ENCODE measurements at places on chromosomes 2 and 18. TPM values are rescaled to one million over a fixed set of nuclear protein-coding genes. Genes with fewer than 3 reads are reported as not detected.

MPV17 gene
- total RNA-seq, result 84.6 TPM

UGT1A3 gene
- not detected for total RNA-seq

GRCh38 chr2:240993446-240994170 lies 4.8 kb upstream of the SNED1 start:
- no peak for DNase-seq

- no peak for DNase-seq
These were observed 219.8 kb downstream of the CDCA7 start for GRCh38 chr2:173574324-173575112.

LCT gene
- 0.05 TPM for total RNA-seq

GRCh38 chr2:179071810-179072355 lies 21.9 kb upstream of the CCDC141 start:
- DNase-seq, result no peak

DNA sequence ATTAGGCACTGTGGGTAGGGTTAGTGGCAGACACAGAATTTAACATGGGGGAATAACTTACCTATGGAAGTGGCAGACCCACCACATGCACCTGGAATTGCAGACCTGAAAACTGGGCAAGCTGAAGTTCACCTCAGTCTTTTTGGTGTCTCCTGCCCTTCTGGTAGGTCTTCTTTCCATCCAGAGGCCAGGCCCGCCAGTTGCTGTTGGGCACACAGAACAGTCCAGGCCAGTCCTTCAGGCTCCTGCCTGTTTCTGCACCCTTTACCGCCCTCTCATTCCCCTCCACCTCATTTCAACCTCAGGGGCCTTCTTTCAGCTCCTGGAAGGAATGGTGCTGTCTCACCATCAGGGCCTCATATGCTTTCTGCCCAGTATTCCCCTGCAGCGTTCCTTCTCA lies 358.9 kb upstream of the ETAA1 start:
- DNase-seq, result no peak

- DNase-seq, result peak; percentile 36
These were observed 4.5 kb downstream of the ZFP36L2 start for GRCh38 chr2:43221763-43222474.

SLC66A2 gene
- 34.8 TPM for total RNA-seq

GRCh38 chr2:42359965-42360483 lies 993 bp downstream of the COX7A2L start:
- DNase-seq, result no peak

- no peak for DNase-seq
These were observed 96.7 kb downstream of the EIPR1 start for GRCh38 chr2:3280683-3281520.

DNA sequence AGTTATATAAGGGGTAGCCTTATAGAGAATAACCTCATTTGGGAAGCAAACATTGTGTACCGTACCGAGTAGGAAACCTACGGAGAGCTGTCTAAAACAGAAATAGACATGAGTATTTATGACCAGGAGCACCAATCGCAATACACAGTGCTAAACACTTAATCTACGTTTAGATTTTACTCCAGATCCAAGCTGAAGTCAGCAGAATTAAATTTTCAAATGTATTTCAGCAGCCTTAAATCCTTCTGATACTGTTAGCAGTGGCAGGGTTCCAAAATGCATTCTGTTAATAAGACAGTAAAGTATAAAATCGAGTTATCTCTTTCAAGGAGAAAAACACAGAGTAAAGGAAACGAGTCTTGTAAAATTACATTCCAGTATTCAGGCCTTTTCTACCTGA lies 118.1 kb upstream of the ZNF521 start:
- no peak for DNase-seq

- DNase-seq, result no peak
These were observed 697.3 kb downstream of the TRIB2 start for GRCh38 chr2:13413989-13414388.

- DNase-seq, result no peak
These were observed 144.5 kb upstream of the TCF4 start for GRCh38 chr18:55732227-55733106.

- no peak for DNase-seq
These were observed 643 bp upstream of the DTNB start for GRCh38 chr2:25674077-25674362.

GRCh38 chr2:138610201-138610953 lies 108.8 kb downstream of the SPOPL start:
- DNase-seq, result no peak

DNA sequence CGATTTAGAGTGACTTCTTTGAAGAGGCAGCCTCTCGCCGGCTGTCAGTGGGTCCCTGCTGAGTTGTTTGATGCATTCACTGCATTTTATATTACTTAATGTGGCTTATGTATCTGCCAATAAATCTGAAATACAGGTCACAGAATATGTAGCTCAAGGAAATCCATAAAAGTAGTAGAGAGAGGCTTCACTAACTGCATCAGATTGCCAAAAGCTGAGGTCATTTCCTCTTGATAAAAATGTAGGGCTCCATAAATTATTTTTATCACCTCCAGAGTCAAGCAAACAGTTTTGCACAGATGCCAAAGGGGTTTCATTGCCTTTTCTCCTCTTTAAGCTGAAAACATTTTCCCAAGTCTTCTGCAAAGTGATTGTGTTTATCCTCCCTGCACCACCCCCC lies 36.5 kb upstream of the CCDC93 start:
- DNase-seq, result no peak

FAM110C gene
- 0.24 TPM for total RNA-seq

GRCh38 chr18:37546272-37546537 lies 19.4 kb downstream of the CELF4 start:
- DNase-seq, result no peak

DNA sequence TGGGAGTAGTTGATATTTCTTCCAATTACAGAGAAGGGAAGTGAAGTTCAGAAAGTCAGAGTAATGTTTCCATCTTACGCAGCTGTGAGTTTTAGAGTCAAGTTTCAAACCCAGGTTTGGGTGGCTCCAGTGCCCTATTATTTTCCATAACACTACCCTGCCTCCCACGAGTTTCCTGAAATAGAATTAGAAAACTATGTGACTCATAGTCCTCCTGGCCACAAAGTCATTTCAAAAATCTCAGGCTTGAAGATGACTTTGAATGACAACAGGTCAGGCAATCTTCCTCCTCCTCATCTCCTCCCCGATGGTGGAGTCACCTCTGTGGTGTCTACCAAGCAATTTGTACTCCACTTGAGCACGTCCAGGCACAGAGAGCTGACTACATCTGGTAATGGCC lies 212.3 kb upstream of the TRIB2 start:
- DNase-seq, result no peak

DNA sequence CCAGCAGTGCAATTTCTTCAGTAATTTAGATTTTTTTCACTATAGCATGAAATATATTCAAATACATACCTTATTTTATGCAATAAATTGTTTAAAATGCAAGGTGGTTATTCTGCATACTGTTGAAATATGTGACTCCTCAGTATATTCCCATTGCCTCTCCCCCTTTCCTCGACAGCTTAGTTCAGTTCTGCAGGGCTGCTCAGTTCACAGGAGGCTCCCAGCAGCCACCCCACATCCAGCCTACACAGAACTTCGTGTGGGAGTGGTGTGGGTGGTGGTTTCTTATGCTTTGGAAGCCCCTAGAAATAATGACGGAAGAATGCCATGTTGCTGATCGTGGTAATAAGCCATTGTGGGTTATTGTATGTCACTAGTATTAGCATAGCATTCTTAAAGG lies 79.7 kb downstream of the FAM210A start:
- DNase-seq, result no peak

DNA sequence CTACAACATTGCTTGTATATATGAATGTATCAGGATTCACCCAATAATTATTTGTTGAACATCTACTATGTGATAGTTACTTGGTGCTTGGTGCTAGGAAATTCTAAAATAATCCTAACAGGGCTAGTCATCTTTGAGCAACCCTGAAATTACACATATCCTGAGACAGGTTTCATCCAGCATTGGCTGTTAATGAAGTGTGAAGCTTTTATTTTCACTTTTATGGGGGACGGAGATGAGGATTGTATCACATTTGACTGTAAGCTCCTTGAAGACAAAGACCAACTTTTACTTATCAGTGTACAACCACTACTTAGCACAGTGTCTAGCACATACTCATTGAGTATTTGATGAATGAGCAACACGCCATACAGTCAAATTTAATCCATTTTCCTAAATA lies 6.8 kb upstream of the GALM start:
- DNase-seq, result no peak

DNA sequence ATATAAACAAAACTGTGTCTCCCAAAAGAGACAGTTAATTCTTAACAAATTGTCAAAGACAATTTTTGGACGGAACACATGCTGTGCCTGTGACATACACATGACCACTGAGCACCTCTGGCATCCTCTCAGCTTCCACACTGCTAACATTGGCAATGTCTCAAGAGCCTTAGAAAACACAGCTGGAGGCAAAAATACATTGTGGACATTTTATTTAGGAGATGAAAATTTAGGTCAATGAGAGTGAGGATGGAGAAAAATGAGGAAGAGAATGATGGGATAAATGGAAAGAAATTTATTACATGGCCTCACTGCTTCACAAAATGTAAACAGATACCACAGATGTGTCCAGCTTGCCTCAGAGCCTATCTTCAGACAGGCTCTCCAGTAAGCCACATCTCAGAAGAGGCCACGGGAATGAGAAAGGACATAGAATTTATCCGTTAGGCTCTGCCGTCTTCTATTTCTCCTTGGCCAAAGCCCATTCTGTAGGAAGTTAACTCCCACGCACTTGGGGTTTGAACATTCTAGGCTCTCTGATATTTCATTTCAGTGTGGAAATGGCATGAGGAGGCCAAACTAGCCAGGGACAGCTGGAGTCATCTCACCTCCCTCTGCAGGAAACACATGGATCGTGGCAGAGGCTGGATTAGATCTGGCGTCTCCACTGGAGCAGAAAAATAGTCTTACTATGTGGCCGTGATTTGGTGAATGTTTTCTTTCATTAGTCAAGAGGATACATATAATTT lies 519.4 kb upstream of the DSEL start:
- DNase-seq, result no peak

DNA sequence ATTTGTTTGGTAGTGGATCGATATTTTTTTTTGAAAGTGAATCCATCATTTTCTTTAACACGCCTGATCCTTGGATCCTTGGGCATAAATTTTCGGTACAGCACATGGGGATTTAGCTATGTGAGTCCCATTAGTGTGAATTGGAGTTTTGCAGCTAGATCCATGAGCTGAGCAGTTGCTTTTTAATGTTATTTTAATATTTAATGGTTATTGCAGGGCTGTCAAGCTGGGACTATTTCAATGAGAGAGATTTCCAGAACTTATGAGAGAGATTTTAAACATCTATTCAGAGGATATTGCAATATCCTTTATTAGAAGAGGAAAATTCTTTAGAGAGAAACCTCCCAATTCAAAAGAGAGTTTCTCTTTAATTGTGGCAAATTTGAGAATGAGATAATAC lies 35.6 kb upstream of the TCF4 start:
- DNase-seq, result no peak

GRCh38 chr18:4454537-4455112 lies 482 bp downstream of the DLGAP1 start:
- DNase-seq, result no peak

KCNE4 gene
- not detected for total RNA-seq

REEP1 gene
- not detected for total RNA-seq

HSPD1 gene
- total RNA-seq, result 1,366 TPM

UGT1A1 gene
- not detected for total RNA-seq

GRCh38 chr2:112622528-112622849 lies 23.2 kb upstream of the SLC20A1 start:
- no peak for DNase-seq

ABCG8 gene
- 0.05 TPM for total RNA-seq

LINC00305 gene
- total RNA-seq, result not detected

- DNase-seq, result no peak
These were observed 229.1 kb upstream of the SLC14A2 start for GRCh38 chr18:45386041-45386655.

FLACC1 gene
- total RNA-seq, result 0.87 TPM

IL1B gene
- total RNA-seq, result 0.42 TPM

DNA sequence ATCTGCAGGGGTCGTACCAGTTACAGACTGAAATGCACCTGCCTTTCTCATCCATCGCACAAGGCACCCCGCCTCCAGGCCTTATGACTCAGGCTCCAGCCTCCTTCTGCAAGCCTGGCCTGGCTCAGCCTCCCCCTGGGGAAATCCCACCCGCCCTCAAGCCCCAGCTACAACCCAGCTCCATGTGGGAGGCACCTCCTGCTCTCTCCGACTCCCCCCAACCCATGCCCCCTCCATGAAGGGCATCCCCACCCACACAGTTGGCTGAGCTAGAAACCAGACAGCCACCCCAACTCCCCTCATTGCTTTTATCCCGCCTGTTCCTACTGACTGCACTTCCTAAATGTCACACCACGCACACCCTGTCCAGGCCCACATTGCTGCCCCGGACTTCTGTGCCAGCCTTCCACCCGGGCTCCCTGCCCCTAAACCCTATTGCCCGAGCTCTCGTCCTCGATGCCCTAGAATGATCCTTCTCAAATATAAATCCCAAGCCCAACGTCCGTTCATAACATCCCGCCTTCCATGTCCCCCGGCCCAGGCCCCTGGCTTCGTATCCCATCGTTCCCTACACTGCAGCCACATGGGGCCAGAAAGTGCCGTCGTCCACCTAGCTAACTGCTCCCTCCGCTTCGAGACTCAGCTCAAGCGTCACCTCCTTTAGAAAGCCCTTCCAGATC lies 9.9 kb downstream of the DNMT3A start:
- peak; percentile 76 for DNase-seq

- DNase-seq, result no peak
These were observed 821.1 kb downstream of the TRIB2 start for GRCh38 chr2:13537771-13538349.

DNA sequence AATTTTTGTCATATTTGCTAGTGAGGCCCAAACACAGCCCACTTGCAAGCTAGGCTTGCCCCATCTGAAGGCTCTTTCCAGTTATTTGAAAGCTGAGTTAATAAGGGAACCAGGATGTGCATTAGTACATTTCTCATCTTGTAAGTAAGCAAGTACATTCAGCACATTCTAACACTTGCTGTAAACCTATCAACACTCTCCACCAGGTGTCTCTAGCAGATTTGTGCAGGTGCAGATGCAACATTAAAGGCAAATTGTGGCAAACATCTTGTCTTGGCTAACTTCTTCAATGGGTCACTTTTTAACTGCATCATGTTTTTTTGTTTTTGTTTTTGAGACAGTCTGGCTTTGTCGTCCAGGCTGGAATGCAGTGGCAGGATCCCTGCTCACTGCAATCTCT lies 25.3 kb upstream of the MFSD6 start:
- DNase-seq, result peak; percentile 14

KCNG2 gene
- not detected for total RNA-seq

GRCh38 chr2:49948091-49948490 lies 793.8 kb upstream of the FSHR start:
- DNase-seq, result no peak

All from activated T-cell treated with anti-CD3 and anti-CD28 coated beads, Interleukin-2, amount 50 U/mL, for 4 hours (primary cell).